ENCODE measurements at places on chromosomes 11 and 22.

DNA sequence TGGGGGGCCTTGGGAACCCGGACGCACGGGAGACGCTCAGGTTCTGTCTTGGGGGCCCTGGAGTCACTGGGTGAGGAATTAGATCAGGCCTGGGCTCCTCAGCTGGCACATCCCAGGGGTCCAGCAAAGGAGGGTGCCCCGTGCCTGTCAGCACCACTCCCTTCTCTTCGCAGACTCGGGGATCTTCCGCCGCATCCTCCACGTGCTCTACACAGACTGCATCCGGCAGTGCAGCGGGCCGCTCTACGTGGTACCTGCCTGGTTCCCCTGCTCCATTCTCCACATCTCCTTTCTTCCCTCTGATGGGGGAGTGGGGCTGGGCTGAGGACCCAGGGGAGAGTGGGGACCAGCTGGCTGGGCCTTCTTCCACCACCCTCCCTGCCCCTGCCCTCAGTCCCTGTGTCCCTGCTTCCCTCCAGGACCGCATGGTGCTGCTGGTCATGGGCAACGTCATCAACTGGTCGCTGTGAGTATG lies 6.7 kb upstream of the TAGLN start:
- DNase-seq = no peak

GRCh38 chr22:20085651-20086050 lies 5.6 kb downstream of the DGCR8 start:
- DNase-seq = no peak

GRCh38 chr11:69032833-69033232 lies 15.9 kb upstream of the TPCN2 start:
- DNase-seq = no peak

DNA sequence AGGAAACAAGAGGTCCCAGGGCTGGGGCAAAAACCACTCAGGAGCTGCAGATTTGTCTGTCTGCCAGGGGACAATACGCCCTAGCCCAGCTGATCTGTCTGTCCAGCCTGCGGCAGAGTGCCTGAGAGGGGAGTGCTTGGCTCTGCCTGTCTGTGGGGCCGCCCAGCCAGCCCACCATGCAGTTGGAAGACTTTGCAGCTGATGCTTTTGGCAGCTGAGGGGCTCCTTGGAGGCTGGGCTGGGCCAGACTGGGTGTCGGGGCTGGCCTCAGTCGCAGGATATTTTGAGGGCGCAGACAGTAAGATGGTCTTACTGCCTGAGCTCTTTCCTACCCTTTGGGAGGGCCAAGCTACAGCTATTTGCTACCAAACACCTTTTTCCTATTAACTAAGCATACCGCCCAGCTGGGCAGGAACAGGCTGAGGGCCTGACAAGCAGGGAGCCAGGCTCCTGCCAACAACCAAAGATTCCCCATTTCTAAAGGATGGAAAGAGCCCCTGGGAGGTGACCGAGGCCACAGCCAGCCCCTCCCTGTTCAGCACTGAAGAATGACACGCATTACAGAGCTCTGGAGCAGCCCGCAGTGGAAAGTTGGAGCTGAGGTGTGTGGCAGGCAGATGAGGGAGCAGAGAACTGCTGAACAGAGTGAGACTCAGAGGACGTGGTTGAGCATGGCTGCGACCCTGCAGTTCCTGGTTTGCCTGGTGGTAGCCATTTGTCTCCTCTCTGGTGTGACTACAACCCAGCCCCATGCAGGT lies at the start of gene FAM180B:
Gene FAM180B (plus strand): TSS at position 581 of the 758 bp plus-strand sequence. CDS start 91 bp downstream, at position 672.
- DNase-seq = no peak

DNA sequence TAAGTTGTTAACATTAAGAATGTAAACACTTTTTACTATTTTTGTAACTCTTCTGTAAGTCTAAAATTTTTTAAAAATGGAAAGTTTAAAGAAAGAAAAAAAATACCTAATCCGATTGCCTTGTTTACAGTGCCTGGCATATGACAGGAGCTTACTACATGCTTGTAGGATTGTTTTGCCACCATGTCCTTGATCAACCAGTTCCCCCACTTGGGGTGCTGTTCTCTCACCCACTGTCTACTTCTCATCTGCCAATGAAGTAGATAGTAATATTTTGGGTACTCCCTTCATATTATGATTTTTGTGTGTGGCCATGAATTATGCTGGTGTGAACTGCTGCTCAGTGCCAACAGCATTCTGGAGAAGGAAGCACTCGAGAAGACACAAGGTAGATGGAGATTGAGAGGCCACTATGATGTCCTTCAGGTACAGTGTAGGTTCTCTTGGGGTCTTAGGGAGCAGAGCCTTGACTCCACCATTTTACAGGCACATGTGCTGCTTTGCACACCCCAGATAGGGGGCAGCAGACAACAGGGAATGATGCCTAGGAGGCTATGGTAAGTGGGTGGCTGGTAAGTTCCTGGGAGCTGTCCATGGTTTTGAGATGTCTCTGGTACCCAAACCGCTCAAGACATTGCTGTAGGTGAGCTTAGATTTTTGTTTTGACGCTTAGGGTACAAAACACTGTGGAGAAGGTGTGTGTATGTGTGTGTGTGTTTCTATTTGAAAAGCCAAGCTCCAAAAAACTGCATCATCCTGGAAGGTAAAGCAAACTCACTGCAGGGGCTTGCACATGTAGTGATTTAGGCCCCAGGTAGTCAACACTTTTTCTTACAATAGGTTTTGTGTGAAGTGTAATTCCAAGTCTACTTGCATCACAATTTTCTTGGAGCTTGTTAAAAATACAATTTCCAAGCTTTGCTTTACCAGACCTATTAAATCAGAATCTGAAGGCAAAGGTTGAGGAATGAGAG lies 494.5 kb upstream of the LARGE1 start:
- peak; percentile 94 for DNase-seq

DNA sequence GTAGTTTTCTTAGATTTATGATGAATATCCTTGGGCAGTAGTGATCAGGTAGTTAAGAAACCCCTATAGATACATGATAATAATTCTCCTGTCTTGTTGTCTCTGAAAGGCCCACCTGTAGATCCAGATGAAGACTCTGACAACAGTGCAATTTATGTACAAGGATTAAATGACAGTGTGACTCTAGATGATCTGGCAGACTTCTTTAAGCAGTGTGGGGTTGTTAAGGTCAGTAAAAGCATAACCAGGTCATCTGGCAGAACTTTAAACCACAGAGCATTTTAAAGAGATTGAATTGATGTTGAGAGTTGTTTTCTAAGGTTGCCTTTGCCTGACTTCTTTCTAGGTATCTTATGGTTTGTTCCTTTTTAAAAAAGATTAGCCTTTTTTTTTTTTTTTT lies 14.1 kb upstream of the GAS2L1 start:
- no peak for DNase-seq

DNA sequence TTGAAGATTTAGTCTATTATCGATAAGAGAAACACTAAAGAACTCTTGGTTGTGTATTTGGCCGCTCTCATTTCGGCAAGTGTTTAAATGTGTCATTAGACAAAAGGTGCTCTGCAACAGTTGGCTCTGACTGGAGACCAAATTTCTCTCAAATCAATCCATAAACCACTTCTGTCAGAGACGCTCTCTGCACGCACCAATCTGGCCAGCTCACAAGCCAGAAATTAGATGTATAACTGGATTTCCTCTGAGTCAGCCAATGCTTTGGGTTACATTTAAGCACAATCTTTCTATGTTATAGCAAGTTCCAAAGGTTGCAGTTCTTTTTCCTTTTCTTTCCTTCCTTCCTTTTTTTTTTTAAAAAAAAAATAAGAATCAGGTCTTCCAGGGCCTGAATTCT lies 17.6 kb upstream of the PARVA start:
- no peak for DNase-seq

- no peak for DNase-seq
Measured at GRCh38 chr22:46115388-46115678, 35.0 kb upstream of the PPARA start.

- DNase-seq = no peak
Measured at GRCh38 chr22:42440728-42441127, 8.5 kb upstream of the NFAM1 start.

GRCh38 chr11:117919781-117920221 lies 9.4 kb downstream of the TMPRSS13 start:
- DNase-seq = no peak

DNA sequence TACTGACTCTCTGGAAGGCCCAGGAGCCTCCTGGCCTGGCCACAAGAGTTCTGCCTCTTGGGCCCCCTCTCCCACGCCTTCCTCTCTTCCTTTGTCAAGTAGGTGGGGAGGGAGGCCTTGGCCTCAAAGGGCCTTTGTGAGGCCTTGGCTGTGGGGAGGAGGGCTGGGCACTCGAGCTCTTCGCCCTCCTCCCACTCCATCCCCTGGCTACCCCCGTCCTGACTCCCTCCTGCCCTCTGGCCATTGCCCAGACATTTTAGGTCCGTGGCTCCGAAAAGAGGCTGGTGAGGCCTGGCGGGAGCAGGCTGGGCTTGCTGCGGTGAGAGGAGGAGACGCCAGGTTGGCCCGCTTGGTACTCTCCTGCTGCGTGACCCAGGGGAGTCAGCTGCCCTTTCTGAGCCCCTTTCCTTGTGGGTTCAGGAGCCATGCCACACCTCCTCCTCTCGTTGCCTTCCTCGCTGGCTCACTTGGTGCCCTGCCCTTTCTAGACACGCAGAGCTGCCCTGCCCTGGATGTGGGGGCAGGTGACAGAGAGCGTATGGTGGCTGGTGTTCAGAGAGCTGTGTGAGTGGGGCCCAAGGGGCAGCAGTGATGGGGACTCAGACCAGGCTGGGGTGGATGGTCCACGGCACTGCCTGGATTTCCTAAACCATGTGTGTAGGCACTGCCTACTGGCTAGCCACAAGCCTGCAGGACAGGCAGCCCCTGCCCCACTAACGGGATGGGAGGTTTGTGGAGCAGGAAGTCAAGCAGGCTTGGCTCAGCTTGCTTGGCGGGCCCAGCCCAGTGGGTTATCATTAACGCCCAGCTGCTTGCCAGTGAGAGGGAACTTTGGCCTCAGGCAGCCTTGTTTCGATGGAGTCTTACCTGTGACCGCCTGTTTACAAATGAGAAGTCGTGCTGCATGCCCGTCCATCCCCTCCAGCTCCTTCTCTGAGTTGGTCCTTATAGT lies 15.8 kb upstream of the OMP start:
- DNase-seq = no peak

- DNase-seq = no peak
Measured at GRCh38 chr11:113473983-113474361, 1.2 kb downstream of the DRD2 start.

- DNase-seq = peak; percentile 90
Measured at GRCh38 chr11:46112961-46113607, 8.2 kb downstream of the PHF21A start.

DNA sequence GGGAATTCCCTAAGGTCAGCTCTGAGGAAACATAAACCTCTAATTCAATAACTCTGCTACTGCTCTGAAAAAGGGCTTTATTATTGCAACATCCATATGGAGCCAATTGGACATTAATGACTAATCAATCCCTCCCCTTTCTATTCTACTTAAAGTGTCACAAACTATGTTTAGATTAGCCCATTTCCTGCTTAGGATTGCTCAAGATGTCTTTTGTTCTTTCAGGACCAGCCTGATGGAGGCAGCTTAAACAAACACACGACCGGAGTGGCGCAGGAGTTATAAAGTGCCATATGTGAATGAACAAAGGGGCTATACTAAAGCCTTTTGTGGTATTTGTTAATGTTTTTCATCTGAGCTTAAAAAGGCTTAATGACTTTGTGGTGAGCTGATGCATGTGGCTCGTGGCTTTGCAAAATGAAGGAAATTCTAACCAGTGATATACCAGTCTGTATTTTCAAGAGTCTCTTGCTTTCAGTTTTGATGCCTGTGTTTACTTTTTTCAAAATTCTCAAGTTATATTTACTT lies 354.4 kb downstream of the SOX6 start:
- no peak for DNase-seq

- DNase-seq = no peak
Measured at GRCh38 chr11:71153005-71153390, 99.4 kb downstream of the SHANK2 start.

- no peak for DNase-seq
Measured at GRCh38 chr11:12019866-12020416, 11.5 kb upstream of the DKK3 start.

DNA sequence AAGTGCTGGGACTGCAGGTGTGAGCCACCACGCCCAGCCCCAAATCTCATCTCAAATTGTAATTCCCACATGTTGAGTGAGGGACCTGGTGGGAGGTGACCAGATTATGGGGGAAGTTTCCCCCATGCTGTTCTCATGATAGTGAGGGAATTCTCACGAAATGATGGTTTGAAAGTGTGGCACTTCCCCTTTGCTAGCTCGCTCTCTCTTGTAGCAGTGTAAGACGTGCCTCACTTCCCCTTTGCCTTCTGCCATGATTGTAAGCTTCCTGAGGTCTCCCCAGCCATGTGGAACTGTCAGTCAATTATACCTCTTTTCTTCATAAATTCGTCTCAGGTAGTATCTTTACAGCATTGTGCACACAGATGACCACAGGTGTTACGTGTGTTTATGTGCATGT lies 357.8 kb downstream of the CADM1 start:
- no peak for DNase-seq

GRCh38 chr22:48902983-48903650 lies 924.6 kb downstream of the BRD1 start:
- DNase-seq = no peak
